ENCODE measurements at places on chromosomes 16 and 17.
A peak's percentile ranks its signal among the peaks of the same experiment; 100 is the strongest.

- DNase-seq, result no peak
Observed at GRCh38 chr17:76983075-76983775, 115.0 kb downstream of the MGAT5B start.

GRCh38 chr17:74785981-74786360, 9.8 kb upstream of the NAT9 start:
- no peak for DNase-seq

DNA sequence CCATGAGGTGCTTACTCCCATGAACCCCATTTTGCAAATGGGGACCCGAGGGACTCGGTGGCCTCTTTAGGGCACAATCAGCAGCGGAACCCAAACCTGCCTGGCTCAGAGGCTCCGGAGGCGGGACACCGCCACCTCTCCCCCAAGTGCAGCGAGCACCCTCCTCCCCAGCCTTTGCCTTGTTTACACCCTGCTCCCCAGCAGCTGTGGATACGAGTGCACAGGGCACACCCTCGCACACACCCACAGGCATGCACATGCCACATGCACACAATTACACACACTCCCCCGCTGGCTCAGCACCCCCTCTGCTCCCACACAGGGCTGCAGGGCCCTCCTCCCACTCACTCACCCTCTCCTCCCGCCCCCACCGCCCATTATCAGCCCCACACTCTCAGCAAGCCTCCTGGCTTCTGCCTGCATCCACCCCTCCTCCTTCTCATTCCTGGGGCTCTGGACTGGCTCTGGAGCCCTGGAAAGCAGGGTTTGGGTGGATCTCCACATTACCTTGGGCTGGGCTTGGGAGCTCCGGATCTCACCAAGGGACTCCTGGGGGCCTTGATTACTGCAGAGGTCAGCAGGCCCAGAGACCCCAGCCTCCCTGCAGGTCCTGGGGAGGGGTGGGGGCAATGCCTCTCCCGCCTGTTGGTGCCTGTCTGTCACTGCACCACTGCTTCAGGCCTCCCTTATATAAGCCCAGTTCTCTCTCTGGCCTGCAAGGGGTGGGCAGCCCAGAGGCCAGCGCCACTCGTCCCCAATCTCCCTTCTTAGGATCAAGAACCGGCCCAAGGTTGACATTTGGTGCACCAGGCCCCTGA, 6.4 kb downstream of the PDK2 start:
- DNase-seq, result no peak

- DNase-seq, result peak; percentile 90
Observed at GRCh38 chr17:48816774-48817590, at the start of gene TTLL6. Gene TTLL6 (minus strand): TSS chr17:48817229. CDS start chr17:48817072, 157 bp downstream.

GRCh38 chr16:84868829-84869472, 49.2 kb downstream of the CRISPLD2 start:
- DNase-seq, result no peak
